ENCODE measurements at places on chromosomes 1 and 21.

DNA sequence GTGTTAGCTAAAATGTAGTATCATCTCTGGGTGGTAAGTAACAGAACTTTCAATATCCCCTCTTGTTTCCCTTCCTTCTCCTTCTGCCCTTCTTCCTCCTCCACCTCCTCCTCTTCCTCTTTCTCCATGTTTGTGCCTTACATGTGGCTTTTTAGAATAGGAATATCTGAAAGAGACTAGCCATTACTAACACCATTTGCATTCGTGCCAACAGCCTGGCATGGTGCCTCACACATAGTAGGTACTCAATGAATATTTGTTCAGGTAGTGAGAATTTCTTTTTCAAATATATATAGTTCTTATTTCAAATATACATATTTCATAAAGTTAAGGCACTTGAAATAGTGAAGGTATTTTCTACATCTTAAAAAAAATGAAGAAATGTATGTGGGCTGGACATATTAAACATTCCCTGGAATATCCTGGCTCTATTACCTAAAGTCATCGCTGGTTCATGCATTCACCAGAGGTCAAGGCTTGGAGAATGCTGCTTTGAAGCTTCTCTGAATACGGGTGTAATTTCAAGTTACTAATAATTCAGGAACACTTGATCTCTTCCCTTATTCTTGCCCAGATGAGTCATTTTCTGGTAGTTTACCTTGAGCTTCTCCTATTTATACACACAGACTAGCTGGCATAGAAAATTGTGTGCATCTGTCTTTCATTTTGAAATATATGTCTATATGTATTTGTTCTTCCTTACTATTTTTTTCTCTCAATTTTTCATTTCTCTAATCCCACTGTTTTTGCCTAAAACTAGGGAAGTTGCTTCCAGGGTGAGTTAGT lies 319.4 kb downstream of the TGFB2 start:
- DNase-seq, result peak; percentile 66

GRCh38 chr1:17576519-17576853 lies 37.0 kb downstream of the ARHGEF10L start:
- DNase-seq, result no peak

- DNase-seq, result no peak
Observed at GRCh38 chr1:225319871-225320270, 108.0 kb downstream of the LBR start.

DNA sequence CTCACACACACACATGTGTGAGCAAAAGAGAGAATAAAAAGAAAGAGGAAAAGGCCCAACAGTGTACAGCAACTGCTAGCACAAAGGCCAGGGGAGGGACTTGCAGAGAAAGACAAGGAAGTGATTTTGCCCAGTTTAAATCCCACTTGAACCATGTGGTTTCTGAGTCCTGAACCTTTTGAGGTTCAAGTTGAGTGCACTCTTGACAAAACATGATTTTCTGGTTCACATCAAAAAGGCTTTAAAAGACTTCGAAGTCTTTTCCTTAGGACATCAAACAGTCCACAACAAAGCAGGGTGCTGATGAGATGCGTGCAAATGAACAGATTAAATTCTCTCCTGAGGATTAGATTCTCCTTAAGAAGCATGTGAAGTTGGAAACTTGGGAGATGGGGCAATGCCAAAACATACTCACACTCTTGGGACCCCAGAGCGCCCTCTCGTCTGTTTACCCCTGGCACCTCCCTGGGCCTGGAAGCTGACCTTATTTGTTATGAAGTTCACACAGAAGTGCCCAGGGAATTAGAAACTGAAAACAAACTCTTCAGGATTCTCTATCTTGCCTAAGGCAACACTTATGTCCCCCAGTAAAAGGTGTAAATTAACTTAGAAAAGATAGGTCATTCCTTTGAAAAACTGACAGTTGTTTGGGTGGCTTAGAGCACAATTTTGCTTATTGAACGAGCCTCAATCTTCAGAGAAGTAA lies 31.5 kb downstream of the RNF220 start:
- DNase-seq, result no peak

DNA sequence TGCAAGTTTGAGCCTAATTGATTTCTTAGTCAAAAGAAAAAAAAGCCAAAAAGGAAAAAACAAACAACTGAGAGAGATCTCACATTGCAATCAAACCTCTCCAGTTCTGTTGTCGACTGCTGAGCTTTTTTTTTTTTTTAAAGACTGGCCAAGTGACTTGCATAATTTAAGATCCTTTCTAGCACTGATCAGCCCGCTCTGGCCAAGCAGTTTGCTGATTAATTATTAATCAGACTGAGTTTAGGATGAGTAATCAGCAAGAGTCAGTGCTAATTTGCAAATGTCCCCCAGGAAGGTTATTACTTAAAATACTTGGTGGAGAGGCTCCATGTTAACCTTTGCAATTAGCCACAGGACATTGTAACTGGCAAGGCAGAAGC lies 39.3 kb downstream of the HMGB4 start:
- peak; percentile 47 for DNase-seq

GRCh38 chr1:112256411-112256810 lies 139.6 kb upstream of the CTTNBP2NL start:
- no peak for DNase-seq

DNA sequence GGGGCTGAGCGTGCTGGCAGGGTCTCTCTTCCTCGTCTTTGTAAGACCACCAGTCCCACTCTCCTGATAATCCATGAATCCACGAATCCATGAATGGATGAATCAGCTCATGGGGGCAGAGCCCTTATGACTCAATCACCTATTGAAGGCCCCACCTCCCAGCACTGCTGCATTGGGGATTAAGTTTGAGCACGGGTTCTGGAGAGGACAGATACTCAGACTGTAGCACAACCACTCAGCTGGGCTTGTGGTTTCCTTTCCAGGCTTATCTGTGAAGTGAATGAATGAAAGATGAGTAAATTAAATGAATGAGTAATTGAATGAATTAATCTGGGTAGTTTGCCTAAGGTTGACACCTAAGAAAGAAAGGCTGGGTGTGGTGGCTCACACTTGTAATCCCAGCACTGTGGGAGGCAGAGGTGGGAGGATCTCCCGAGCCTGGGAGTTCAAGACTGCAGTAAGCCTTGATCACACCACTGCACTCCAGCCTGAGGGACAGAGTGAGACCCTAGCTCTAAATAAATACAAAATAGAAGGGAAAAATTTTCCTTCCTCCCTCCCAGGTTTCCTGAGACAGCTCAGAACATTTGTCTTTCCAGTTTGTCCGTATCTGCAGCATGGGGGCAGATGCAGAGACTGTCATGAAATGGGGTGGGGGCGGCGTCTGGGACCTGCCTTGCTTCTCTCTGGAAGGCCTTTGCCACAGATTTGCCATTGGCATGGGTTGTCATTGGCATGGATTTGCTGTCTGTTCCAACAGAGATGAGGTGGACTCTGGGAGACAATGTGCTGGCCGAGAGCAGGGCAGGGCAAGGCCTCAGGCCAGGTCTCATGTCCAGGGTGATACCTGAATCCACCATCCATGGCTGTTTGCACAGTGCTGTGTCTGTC lies 187.7 kb upstream of the C1orf174 start:
- DNase-seq, result no peak

- DNase-seq, result no peak
Observed at GRCh38 chr1:197284325-197284724, 16.3 kb downstream of the CRB1 start.

DNA sequence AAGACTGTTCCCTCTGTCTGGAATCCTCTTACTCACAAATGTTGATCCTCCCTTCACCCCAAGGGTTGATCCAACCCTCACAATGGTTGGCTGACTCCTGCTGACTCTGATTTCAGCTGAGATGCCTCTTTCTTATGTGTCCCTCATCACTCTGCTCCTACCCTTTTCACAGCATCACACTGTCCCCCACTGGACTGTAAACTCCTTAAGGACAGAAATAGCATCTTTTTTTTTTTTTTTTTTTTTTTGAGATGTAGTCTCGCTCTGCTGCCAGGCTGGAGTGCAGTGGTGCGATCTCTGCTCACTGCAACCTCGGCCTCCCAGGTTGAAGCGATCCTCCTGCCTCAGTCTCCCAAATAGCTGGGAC lies 97.9 kb upstream of the SYT6 start:
- no peak for DNase-seq

- no peak for DNase-seq
Observed at GRCh38 chr1:212287261-212287895, 2.2 kb downstream of the PPP2R5A start.

- DNase-seq, result no peak
Observed at GRCh38 chr1:77639557-77640069, 42.8 kb downstream of the ZZZ3 start.

- DNase-seq, result no peak
Observed at GRCh38 chr1:99347041-99347684, 82.9 kb downstream of the PLPPR4 start.

GRCh38 chr1:204513117-204513716 lies 3.0 kb upstream of the MDM4 start:
- DNase-seq, result no peak

- no peak for DNase-seq
Observed at GRCh38 chr21:36205962-36206361, 49.3 kb downstream of the DOP1B start.

GRCh38 chr1:10635085-10635896 lies 160.5 kb downstream of the PEX14 start:
- DNase-seq, result peak; percentile 33

DNA sequence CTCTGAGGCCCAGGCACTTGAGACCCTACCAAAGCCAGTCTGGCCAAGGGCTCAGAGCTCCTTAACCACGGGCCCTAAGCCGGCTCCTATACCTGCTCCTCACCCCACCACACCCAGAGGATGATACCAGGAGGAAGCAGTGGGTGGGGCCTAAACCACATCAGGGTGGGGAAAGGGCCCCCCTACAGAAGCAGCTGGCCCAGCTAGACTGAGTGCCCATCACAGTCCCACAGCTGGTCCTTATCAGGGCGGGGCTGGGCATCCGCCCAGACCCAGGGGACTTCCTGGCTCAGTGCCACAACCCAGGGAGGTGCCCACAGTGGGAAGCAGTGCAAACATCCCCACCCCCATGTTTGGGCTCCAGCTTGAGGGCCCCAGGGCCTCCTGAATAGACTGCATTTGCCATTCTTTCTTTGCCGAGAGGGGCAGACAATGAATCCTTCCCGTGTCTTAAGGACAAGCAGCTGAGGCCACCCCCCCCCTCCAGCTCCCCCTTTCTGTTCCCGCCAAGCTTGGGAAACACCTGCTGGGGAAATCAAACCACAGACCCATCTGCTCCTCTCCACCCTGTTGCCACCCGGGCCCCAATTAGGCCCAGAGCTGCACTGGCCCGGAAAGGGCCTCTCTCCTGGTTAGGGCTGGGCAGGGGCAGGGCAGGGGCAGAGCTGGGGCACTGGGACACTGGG lies 6.2 kb downstream of the E2F2 start:
- DNase-seq, result no peak

- DNase-seq, result no peak
Observed at GRCh38 chr1:52651904-52652303, 18.9 kb downstream of the SHISAL2A start.

DNA sequence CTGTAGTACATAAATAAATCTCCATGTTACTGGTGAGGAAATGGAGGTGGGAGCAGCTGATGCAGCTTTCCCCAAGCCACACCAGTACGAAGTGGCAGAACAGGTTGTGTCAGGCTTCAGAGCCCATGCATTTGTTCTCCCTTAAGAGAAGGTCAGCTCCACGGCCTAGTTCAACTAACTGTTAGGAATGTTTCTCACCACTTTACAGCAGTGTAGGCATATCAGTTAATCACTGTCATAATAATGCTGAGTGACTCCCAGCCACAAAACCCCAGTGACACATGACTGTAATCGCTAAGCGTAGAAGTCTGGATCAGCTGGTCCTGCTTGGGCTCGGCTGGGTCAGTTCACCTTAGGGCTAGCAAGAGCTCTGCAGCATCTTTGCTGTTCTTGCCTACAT lies 90.4 kb downstream of the VPS26C start:
- DNase-seq, result no peak

GRCh38 chr1:197908716-197909220 lies 6.3 kb downstream of the C1orf53 start:
- DNase-seq, result peak; percentile 34

- DNase-seq, result peak; percentile 67
Observed at GRCh38 chr21:25005388-25005787, 601.9 kb downstream of the MRPL39 start.

DNA sequence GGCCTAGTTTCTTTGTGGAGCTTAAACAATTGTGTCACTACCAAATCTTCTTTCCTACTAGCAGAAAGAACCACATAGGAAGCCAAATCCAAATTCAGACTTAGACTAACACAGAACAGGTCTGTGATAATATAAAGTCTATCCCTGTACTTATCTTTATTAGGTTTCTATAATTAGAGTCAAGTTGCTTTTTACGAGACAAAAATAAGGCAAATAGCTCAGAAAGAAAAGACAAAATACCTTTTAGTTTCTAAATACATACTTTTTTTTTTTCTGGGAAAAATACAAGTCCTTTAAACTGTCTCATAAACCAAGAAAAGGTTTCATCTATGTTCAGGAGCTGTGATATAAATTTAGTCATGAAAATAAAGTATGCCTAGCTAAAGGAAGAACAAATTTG lies 78.9 kb upstream of the LBR start:
- no peak for DNase-seq

DNA sequence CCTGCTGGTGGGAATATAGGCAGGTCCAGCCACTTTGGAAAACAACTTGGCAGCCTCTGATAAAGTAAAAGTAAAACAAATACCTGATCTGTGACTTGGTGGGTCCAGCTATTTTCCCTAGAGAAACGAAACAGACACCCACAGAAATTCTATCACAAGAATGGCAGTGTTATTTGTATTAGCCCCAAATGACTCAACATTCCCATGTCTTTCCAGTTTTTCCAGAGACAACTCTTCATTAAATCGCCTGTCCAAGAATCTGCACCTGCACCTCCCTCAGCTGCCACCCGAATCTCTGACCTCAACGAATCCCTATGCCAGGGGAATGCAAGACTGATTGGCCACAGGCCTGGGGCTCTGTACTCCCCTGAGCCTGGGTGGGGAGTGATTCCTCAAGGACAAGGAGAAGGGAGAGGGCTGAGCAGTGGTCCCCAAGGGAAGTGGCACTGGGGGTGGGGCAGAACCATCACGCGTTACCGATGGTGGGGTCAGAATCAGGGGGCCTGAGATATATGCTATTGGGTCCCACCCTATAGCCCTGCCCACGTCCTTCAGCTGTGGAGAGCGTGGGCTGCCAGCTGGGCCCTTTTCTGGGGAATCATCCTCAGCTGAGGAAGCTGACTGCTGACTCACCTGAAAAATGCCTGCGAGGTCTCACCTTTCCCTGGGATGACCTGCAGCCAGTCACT lies 553.0 kb downstream of the PTPRU start:
- DNase-seq, result no peak

DNA sequence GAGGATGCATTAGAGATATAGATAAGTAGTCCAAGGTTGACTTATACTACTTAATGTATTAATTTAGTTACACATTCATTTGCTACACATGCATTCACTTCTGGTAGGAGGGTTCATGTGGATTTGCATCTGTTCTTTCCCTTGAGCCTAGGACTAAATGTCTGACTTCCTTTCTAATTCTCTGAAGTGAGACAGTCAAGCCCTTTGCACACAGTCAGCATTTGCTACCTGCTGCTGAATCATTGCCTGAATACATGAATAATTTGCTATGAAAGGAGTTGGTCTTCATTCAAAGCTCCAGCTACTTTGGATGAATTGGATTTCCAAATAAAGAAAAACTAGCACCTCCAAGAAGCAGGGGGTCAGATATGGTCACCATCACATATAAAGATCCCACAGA lies 154.8 kb upstream of the DAB1 start:
- no peak for DNase-seq

- no peak for DNase-seq
Observed at GRCh38 chr1:55035904-55036303, 3.4 kb upstream of the PCSK9 start.
